ENCODE measurements at places on chromosomes 12 and 14.

GRCh38 chr12:131153956-131154355 lies 200.2 kb downstream of the ADGRD1 start:
- no peak for DNase-seq

DNA sequence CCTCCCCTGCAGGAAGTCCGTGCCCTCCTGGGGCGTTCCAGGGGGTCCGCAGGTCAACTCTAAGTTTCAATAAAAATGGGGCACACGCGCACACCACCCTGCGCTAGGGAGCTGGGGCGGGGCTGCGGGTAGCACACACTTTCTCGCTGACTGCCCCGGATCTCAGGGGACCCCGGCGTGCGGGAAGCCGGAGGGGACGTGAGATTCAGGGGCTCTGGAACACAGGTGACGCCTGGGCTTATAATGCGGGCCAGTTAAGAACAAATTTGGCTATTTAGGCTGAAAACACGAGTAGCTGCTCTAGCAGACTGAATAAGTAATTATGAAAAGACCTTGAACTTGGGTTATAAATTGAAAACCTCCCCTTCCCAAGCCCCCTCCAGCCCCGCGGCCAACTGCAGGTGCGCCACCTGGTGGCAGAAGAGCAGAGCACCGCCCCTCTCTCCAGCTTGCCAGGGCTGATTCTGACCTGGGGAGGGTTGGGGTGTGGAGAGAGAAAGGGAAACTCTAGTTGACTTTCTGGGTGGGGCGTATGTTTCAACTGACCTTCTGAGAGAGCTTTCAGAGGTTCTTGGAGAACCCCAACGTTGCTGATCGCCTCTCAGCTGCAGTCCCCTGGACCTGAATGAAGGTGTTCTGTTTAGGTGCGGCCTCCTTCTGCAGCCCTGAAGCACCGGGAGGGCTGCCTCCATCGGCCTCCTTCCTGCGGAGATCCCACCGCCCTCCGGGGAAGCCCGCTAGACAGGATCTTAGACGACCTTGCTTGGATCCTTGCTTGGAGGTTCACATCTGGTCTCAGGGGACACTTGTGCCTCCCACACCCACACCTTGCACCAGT lies 118.4 kb upstream of the EVL start:
- peak; percentile 41 for DNase-seq

DNA sequence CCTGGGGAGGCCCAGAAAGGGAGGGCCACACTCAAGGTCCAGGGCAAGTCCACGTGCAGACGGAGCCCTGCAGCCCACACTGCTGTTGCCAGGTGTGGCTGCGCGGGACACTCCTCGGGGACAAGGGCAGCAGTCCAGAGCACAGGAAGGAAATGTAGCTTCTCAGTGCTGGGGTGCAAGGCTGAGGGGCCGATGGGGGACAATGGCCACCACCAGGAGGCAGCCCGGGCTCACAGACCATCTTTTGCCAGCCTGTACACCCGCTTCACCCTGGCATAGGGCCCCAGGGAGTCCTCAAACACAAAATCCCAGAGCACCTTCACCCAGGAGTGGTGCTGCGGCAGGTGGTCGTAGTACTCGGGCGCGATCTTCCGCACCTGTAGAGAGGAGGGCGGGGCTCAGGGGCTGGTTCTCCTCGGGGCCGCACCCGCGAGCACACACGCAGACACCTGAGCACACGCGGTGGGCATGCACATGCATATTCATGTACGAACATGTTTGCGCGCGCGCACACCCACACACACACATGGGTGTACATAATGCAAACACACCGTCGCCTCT lies 12.8 kb downstream of the DEGS2 start:
- no peak for DNase-seq

DNA sequence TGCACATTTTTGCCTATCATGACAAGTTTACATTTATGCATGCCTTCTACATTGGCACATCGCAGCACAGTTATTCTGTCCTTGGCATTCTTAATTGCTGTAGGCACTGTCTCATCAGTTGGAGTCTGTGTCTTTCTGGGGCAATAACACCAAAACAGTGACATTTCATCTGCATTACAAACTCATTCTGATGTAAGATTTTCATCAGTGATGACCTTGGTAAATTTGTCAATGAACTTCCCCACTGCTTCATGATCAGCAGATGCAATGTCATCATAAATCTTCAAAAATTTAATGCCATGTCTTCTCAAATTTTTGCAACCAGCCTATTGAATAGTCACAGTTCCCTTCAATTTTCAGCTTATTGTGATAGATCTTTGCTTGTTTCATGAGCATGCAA lies 85.5 kb downstream of the CAPZA3 start:
- no peak for DNase-seq

DNA sequence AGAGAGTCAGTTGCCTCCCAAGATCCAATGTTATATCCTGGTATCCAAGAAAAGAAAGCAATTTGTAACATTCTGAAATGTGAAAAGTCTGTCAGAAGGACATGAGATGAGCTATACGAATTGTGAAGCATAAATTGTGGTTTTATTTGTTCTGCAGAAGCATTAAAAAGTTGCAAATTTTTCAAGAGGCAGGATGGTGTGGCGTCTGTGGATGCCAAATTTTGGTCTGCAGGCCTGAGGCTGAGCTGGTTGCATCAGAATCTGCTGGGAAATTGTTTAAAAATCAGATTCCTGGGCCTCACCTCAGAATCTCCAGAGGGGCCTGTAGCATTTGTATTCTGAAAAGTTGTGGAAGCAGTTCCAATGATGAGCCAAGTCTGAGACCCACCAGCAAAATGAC lies 284.7 kb downstream of the NUAK1 start:
- DNase-seq: no peak

GRCh38 chr12:42789808-42790760 lies 200.5 kb upstream of the PRICKLE1 start:
- DNase-seq: no peak

All from stimulated activated CD8-positive, alpha-beta memory T cell treated with anti-CD3 and anti-CD28 coated beads, Interleukin-2, amount 100 ng/mL, for 1 hour (primary cell).